ENCODE measurements at places on chromosomes 7 and 10.

GRCh38 chr7:26863518-26864308, 677 bp downstream of the SKAP2 start:
- peak; percentile 32 for DNase-seq

DNA sequence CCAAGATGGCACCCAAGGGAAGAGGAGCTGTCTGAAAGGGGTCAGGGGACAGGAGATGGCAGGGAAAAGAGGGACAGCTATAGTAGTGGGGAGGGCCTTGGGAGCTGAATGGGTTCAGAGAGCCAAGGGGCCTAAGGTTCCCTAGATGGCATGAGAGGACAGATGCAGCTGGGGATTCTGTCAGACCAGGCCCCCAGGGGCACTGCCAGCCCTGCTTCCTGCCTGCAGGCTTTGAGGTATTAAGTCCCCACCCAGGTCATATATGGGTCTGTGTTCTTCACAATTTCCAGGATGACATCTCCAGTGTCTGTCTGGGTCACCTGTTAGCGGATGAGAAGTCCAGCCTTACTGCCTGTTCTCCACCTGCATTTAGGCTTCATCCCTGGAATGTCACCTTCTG, 56.7 kb downstream of the NEURL1 start:
- DNase-seq, result no peak

DNA sequence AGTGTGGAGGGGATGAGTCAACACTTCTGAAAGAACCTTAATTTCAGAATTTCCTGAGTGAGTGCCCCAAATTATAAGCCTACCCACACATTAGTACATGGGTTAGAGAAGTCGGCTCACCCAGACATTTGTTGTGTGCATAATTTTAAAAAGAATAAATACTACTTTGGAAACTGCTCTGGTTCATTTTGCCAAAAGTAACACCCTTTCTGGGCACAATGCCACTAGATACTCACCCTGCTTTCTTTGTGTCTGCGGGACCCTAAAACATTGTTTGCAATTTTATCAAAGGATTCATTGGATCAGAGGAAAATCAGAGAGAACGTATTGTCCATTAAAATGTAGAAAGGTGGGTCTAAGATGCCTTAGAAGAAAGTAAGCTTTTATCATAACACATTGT, 245.5 kb upstream of the NRP1 start:
- DNase-seq, result no peak

DNA sequence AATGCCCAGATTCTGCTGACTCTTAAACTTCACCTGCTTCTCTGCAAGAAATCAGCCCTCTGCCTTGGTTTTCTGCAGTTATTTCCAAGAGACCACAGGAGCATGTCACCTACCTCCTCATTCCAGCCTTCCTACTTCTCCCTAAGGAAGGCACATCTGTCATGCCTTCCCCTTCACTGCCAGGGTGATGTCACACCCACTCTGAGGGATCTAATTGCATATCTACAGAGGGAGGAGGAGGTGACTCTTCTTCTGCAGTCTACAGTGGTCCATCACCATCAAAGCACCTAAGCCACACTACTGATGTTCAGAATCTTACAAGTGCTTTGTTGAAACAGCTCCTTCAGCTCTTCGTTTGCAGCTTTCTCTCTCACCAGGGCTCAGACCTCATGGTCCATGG, 275.5 kb downstream of the FGFR2 start:
- no peak for DNase-seq

DNA sequence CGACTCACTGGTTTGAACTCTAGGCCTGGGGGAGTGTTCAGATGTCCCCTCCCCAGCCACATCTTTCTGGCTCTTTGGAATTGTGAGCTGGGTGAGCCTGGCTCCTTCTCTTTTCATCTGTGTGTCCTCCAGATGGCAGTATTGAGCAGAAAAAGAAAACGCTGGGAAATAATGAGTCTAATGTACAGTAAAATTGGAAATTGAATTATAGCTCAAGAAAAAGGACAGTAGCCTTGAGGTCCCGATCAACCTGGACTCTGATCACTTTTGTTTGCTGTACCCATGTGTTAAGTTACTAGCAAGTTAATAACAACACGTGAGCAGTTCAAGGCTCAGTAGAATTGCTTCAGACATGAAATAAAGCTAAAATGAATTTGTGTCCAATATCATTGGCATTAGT, 77.9 kb downstream of the SNX10 start:
- DNase-seq, result peak; percentile 59

GRCh38 chr10:110995301-110995700, 75.9 kb downstream of the SHOC2 start:
- DNase-seq, result no peak

DNA sequence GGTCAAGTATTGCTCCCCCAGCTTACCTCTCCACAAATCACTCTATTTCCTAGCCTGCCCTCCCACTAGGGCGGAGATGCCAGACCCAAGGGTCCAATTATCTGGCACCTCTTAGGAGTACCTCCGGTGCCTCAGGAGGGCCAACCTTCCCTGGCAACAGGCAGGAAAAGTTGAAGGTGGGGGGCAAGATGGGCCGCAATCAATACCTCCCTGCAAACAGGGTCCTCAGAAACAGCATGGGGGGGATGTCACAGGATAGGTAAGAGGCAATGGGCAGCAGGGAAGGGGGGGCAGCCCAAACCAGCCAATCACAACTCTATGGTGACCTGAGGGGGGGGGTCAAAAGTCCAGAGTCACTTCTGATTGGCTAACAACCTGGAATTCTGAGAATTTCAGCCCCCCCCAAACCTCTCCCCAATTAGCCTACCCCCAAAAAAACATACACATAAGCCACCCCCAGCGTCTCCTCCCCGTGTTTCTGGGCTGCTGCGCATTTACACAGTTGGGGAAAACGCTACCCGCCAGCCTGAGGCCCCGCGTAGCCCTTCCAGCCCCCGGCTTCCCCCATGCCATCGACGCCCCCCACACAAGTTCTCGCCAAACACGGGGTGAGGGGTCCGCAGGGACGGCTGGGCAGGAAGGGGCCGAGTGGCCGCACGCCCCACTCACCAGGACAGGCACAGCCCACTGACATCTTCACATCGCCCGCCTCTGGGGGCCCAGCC, 589 bp downstream of the LDB1 start:
- peak; percentile 74 for DNase-seq
